ENCODE measurements at places on chromosomes 6 and 20.

DNA sequence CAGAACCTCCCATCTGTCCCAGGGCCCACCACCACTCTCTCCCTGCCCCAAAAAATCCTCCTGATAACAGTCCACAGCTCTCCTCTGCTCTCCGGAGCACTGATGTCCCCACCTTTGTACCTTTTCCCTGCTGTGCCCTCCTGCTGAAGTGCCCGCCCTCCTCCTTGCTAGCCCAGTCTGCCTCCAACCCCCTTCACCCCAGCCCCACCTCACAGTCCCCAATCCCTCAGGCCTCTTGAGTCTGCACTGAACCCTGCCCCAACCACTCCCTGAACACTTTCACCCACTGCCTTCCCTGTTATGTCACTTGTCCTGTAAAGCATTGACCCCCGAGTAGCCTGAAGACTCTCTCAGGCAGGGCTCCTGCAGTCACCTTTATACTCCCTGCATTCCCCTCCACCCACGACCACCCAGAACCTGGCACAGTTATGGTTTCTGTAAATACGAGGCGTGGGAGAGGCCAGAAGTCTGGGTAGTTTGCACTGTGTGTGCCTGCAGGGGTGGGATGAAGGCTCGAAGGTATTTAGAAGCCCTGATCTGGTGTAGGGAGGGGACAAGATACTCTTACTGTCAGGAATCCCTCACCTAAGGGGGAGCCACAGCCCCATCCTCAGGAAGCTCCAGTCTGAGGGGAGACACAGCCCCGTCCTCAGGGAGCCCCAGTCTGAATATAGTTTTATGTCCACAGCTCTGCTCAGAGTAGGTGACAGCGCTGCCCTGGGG is 5.4 kb downstream of the GLP1R start:
- no peak for DNase-seq

DNA sequence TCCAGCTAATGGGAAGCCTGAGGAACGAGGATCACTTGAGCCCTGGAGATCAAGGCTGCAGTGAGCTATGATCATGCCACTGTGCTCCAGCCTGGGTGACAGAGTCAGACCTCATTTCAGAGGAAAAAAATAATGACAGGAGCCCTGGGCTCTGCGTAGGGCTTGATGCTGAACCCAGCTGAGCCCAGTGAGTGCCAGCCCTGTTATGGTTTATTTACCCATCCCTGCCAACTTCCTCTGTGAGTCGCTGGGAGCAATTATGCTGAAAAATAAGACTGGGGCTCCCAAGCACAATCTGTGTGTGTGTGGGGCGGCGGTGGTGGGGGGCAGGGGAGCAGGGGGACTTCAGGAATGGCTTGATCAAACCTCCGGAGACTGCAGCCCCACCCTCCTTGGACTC is 75.9 kb upstream of the PMEPA1 start:
- DNase-seq, result no peak

DNA sequence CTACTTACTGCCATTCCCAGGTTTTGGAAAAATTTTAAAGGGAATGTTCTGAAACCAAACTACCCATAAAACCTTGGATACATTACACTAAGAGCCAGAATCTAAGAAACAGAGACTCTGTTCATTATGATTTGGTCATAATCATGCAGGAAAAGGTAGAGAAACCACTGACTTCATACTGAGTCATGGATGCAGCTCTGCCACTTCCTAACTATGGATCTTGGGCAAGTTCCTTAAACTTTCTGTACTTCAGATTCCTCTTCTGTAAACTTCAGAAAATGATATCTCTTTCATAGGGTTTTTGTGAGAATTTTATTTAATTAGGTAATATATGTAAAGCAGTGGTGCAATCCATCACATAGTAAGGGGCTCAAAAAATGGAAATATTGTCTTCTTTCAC is 20.0 kb downstream of the PLA2G7 start:
- no peak for DNase-seq

DNA sequence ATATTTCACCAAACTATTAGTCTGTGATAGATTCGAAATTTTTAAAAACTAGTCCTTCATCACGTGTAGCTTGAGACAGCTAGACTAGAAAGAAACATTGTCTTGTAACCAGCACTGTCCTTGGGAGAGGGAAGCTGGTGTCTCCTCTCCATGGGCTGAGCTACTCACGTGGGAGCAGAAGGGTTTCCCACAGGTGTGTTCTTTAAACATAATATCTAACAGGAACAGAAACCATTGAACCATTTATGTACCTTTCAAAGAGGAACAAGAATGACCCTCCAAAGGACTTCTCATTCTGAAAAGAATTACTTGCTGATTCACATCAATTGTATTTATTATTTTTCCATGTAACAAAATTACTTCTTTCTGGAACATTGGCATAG is 72.4 kb upstream of the SYNJ2 start:
- DNase-seq, result no peak

- DNase-seq, result no peak
Observed at GRCh38 chr20:32622585-32623468, 37.7 kb upstream of the NOL4L start.

DNA sequence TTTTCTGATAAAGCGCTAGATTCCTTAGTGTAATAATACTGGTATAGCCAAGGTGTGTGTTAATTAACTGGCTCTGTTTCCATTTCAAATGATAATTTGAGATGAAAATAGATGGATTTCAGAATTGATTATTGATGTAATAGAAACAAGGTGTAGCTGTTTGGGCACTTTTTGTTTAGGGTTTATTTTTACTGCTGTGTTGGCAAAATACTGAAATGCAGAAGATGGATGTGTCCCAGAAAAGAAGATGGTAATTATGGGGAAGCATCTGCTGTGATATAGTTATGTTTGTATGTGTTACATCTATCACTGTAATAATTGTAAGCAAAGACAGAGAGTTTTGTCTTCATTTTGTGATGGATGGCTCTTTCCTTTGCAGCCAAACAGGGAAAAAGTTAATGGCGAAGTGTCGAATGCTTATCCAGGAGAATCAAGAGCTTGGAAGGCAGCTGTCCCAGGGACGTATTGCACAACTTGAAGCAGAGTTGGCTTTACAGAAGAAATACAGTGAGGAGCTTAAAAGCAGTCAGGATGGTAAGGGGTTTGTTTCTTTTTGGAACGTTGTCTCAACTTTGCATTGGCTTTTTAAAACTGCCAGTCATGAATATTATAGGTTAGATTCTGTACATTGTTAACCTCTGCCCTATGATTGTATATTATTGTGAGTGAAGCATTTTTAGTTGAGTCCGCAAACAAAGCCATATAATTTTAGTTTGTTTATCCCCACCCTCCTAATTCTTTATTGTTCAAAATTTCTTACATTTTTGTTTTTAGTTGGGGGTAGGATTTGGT is 8.6 kb upstream of the ACAT2 start:
- DNase-seq, result no peak

DNA sequence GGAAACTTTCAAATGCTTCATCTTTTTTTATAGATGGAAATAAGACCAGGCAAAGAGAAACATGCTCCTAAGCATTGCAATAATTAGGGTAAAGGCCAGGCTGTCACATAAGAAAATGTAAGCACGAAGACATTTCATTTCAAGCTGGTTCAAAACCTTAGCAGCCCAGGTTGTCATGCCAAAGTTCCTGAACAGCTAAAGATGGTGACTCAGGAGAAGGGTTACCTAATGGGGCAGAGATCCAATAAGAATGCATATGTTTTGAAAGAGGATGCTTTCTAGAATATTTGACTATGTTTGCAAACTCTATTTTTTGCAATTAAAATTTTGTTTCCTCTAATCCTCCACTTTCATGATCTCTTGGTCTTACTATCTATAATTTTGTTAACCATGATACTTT is 65.6 kb upstream of the PHACTR2 start:
- no peak for DNase-seq

DNA sequence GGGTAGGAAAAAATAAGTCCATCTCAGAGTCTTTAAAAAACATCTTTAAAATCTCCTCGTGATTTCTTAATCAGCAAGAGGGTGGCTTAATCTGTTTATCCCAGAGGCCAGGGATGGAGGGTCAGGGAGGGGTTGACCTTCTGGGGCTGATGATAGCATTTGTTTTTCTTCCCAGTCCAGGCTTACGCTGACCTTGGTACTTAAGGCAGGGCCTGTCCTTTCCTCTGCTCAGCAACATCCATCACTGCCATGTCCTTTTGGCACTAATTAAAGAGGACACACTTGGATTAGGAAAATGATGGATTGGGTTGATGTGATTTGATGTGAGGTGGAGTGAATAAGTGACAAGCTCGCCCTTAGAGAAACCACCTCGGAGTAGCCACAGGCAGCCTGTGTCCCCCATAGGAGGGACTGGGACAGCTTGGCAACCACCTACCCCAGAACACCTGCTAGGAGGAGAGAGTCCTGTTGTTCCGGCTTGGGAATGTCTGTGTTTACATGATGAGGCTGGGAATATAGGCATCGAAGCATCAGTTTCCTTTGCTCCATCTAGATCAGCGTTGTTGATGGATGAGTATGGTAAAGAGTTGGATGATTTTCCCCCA is 44.2 kb downstream of the PHACTR3 start:
- no peak for DNase-seq

- no peak for DNase-seq
Observed at GRCh38 chr20:12790859-12791258, 217.9 kb upstream of the SPTLC3 start.

DNA sequence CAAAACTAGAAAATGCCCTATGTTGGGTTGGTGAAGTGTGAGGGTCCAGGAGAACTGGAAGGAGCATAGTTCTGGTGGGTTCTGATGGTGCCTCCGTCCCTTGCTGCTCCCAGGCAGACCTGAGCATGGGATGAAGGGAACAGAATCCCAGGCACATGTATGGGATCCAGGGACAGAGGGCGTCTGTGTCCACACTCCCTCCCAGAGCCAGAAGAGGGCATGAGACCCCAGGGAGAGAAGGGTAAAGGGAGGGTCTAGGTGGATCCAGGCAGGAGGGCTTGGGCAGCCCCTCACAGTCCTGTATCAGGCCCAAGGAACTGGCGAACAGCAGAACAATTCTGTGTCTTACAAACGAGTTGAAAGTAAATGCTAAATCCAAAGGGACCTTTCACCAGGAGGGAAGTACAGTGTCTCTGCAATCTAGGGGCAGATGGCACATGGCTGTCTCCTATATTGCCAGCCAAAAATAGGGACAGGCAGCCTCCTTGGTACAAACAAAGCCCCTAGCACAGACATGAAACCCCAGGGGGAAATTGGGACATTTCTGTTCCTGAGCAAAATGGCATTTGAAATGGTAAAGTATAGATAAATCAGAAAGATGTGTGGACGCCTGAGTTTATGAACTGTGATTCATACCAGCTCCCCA is 2.5 kb upstream of the BPIFA1 start:
- no peak for DNase-seq

DNA sequence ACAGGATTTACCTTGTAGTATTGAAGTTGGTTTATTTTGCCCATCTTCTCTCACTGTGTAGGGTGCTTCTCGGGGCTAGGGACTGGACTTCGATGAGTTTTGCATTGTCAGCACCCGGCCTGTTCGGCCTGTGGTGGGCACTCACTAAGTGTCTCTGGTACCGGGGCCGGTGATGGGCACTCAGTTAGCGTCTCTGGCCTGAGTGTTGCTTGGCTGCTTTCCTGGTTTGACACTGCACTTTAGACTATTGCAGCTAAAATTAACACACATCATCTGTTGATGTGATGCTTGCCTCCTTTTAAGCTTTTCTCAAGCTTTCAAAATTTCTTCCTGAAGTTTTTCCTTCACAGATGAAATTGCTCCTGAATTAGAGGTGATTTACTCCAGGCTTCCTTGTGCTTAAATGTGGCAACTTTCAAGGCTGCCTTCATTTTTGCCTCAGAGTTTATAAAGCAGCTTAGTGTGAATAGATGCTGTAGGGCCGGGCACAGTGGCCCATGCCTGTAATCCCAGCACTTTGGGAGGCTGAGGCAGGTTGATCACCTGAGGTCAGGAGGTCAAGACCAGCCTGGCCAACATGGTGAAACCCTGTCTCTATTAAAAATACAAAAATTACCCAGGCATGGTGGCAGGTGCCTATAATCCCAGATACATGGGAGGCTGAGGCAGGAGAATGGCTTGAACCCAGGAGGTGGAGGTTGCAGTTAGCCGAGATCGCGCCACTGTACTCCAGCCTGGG is 41.7 kb upstream of the TULP4 start:
- DNase-seq, result no peak
